ENCODE measurements at places on chromosomes 11 and 22.

DNA sequence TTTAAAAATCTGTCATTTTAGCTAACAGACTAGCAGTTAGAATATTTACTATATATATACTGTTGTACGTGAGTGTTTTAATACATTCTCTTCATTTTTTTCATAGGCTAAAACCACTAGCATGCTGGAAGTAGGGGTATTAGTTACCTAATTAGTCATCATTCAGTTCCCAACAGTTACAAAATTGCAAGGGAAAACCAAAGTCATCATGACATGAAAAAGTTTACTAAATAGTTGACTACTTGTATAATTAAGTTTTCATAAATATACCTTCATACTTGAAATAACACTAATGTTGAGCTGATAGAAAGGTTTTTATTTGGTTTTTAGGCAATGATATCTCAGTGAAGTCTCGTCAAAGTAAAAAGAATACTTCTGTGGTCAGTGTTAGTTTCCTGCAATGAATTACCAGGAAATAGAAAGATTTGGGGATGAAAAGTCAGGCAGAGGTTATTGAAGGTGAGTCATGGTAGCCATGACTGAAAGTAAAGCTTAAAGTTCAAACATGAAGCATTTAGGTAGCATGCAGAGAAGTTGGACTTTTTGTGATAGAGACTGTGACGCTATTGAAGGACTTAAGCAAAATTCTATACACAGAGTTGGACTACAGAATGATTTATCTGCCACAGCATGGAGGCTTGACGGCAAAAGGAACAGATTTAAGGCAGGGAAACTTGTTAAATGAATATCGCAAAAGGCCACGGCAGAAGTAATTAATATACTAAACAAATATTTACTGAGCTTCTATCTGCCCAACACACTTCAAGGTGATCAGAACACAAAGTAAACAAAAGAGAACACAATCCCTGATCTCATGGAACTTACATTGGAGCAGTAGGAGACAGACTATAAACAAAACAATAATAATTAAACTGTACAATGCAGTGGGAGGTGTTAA is 828.1 kb upstream of the FAT3 start:
- no peak for DNase-seq

DNA sequence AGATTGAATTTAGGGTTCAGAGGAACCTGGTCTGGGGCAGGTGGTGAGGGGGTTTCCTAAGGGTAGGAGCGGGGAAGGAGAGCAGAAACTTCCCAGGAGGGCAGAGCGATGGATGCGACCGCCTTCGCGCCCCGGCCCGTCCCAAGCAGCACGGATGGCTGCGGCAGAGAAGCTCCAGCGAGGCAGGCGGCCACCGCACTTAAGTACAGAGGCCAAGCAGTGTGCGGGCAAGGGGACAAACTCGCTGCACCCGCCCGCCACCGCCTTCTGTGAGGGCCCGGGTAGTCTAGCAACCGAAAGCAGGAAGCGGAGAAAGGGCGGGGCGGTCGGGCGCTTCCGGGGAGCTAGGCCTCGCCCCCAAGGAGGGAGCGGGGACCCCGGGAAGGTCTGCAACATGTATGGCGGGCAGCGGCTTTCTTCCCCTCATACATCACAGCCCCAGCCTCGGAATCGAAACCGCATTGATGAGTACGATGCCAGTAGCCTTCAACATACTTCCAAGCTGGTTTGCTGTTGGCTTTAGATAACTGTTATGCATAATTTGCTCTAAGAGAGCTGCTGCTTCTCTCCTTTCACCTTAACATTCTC is at the start of gene AGBL2:
AGBL2 (minus strand) TSS at position 288 of the 588 bp plus-strand sequence. CDS start 719 bp downstream, outside the sequence.
- DNase-seq: peak; percentile 94

GRCh38 chr11:12241971-12242672 is 131.7 kb downstream of the MICAL2 start:
- DNase-seq: peak; percentile 36

GRCh38 chr11:64558869-64559268 is 32.2 kb upstream of the SLC22A12 start:
- no peak for DNase-seq

- no peak for DNase-seq
Measured at GRCh38 chr11:131561501-131561900, 191.1 kb downstream of the NTM start.

- no peak for DNase-seq
Measured at GRCh38 chr11:24705474-24705873, 208.6 kb downstream of the LUZP2 start.

GRCh38 chr22:45262931-45263462 is 21.8 kb upstream of the UPK3A start:
- peak; percentile 77 for DNase-seq

DNA sequence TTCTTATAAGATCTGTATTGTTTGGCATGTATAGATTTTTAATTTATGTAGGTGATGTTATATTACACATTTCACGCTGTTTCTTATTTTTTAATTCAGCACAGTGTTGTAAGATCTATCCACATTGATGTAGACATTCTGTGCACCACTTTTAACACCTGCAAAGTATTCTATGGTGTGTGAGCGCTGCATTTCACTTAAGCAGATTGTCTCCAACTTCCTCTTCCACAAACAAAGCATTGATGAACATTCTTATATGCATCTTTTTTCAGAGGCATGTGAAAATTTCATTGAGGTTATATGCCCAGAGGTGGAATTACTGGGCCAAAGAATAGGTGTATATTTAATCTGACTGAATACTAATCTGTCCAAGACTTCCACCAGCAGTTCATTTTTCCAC is 3.4 kb upstream of the POU2AF1 start:
- no peak for DNase-seq

DNA sequence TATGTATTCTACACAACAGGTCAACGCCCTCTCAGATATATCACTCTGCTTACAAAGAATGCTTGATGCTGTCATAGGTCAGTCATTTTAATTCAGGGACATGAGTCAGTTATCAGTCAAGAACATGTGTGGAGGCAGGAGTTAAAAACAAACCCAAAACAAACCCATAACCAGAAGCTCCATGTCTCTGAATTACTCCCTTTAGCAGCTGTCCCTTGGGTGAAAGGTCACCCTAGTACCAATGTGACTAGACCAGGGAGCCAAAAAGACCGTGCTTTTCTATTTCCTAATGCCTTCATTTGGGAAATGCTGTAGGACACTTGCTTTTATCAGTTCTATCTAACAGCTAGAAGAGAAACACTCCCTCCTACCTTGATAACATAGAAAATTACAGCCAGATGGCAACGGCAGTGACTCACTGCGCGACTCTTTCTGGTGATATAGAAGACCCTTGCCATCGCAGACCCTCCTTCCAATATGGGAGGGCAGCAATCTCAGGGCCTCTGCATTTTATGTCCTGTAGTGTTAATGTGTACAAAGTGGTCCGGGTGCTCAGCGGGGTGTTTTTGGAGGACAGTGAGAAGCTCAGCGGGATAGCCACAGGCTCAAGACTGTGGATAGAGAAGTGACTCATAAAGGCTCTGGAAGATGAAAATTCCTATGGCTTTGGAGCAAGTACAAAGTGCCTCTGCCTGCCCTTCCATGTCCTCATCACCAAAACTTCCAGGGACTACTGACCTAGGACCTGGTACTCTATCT is 24.8 kb downstream of the APOL5 start:
- no peak for DNase-seq

DNA sequence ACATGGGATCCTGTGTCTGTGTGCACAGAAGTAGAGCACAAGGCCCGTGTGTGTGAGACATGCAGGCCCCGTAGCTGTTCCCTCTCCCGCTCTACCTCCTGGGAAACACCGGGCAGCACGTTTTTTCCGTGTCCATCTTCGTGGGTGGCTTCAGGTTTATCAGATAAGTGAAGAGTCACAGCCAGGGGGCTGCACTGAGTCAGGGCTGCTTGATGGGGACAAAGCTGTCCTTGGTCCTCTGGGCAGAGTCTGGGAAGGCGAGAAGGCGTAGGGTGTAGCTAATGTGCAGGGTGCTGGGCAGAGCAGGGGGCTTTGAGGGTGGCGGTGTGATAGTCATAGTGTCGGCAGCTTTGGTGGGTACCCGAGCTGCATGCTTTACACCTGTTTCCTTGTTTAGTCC is 23.7 kb downstream of the INCENP start:
- no peak for DNase-seq

GRCh38 chr11:65214212-65214845 is 32.6 kb downstream of the CAPN1 start:
- DNase-seq: no peak

GRCh38 chr22:19527861-19528417 is 3.7 kb upstream of the CLDN5 start:
- DNase-seq: no peak

DNA sequence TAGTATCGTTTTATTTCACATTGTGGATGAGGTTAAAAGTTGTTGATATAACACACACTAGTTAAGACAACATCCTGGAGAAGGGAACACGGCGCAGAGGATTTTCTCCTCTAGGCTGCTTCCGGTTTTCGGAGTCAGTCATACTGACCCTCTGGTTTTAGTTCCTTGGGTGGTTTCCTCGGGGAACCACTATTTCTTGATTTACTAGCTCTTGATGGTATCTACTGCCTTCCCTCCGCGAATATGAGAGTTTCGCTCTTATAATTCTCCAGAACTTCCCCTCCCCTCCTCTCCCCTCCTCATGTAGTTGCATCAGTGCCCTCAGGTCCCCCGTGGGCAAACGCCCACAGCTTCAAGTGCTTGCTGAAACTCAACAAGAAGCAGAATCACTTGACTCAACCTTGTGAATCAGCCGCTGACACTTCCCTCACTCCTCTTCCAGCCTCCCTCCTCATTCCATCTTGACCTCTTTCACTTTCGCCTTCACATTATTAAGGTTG is 15.9 kb upstream of the APOBEC3A start:
- no peak for DNase-seq

GRCh38 chr22:19783586-19784383 is 23.2 kb downstream of the TBX1 start:
- no peak for DNase-seq

- peak; percentile 94 for DNase-seq
Measured at GRCh38 chr11:830295-831117, 2.2 kb upstream of the CD151 start.

- no peak for DNase-seq
Measured at GRCh38 chr11:47326198-47326597, 26.3 kb downstream of the MYBPC3 start.

DNA sequence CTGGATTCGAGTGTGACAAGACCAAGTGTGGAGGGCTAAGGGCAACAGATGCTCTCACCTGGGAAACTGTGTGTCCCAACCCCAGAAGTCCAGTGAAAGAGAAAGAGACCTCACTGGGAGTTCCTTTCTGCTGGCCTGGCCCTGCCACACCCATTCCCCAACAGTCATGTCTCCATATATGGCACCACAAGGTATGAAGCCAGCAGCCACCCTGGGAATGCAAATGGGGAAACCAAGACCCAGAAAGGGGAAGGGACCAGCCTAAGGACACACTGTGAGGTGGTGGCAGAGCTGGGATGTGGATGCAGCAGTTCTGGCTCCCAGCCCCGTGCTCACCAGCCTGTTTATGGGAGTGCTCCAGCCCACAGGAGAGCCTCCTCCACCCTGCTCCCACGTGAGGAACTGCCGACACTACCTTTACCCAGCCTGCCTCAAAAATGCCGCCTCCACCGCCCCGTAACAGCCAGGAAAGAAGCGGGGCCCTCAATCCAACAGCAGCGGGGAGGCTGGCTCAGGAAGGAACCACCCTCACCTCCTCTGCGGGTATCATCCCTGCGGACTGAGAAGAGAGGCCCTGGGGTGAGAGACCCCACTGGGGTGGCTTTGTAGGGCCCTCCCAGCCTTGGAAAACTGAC is 12.6 kb downstream of the LMO1 start:
- DNase-seq: no peak

GRCh38 chr11:23123753-23124152 is 263.5 kb upstream of the CCDC179 start:
- DNase-seq: no peak

- peak; percentile 49 for DNase-seq
Measured at GRCh38 chr11:63813563-63814382, 517 bp downstream of the SPINDOC start.

- no peak for DNase-seq
Measured at GRCh38 chr11:12454782-12455181, 77.4 kb downstream of the PARVA start.

- no peak for DNase-seq
Measured at GRCh38 chr11:61041755-61042518, 60.4 kb upstream of the CD5 start.

DNA sequence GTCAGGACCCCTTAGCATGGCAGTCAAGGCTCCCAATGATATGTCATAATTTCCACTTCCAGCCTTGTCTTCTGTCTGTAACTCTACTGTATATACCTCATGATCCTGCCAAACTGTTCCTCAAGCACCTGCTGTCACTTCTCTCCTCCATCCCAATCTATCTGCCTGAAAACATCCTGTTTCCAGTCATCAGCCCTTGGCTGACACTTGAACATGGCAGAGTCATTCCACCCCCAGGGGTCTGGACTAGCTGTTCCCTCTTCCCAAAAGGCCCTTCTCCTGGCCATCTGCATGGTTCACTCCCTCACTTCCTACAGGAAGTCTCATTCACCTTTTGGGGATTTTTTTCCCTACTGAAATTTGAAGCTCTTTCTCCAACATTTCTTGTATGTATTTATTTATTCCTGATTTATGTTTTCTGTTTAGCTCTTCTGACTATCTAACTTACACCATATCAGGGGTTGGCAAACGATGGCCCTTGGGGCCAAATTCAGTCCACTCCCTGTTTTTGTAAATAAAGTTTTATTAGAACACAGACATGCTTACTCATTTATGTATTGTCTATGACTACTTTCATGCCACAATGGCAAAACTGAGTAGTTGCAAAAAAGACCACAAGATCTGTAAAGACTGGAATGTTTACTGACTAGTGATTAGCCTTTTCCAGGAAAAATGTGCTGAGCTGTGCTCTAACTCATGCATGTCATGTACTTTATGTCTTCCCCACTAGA is 278.4 kb downstream of the KIRREL3 start:
- no peak for DNase-seq

DNA sequence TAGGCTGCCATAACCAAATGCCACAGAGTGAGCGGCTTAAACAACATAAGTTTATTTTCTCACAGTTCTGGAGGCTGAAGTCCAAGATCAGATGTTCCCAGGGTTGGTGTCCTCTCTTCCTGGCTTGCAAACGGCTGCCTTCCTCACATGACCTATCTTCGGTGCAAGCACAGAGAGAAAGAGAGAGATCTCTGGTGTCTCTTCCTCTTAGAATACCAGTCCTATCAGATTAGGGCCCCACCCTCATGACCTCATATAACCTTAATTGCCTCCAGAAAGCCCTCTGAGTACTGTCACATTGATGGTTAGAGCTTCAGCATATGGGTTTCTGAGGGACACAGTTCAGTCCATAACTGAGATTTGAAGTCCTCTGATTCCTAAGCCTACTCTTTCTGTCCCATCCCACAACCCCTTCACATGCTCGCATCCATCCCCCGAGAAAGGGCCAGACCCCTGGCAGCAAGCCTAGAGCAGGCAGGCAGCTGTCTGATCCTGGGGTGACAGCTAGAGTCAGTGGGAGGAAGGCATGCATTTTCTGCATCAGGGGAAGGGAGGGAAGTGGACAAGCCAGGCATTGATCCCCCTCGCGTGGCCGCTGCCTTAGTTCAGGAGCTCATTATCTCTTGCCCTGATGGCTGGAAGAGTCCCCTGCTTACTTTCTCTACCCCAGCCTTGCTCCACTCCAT is 114.1 kb downstream of the FAR1 start:
- DNase-seq: no peak

Data from upper lobe of left lung (tissue), 6 donors.